ENCODE measurements at places on chromosomes 3 and 15.
A peak's percentile ranks its signal among the peaks of the same experiment; 100 is the strongest.

- no peak for DNase-seq
Measured at GRCh38 chr15:25391971-25392721, 46.7 kb downstream of the UBE3A start.

DNA sequence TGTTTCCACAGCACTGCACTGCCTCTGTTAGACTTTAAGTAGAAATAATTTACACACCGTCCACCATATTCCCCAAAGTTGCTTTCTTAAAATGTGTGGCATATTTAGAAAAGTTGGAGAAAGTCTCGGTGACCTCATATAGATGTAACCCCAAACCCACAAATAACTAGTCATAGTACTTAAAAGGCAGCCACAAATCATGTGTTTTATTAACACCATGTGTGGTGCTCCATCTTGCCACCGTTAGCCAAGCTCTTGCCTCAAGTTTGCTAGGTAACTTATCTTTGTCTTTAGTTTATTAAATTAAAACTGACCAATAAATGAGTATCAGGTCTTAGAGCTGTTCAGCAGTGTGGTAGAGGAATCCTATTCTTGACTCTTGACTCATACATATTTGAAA lies 257.9 kb downstream of the UBE2E2 start:
- DNase-seq, result no peak

DNA sequence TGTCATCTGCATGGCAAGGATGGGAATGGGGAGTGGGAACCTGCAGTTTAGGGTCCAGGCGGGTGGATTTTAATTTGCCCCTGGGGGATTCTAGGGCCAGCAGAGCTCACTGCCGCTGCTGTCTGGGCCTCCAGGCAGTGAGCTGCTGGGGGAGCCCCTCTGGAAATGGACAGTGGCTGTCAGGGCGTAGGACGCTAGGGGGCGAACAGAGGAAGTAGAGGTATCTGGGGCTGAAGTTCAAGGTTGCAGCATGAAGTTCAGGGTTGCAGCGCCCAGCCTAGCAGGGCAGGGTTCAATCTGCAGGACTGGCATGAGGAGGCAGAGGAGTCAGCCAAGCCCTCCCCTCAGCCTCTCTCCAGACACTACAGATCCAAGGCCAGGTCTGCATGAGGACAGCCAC lies 49.5 kb downstream of the APBA2 start:
- DNase-seq, result no peak

DNA sequence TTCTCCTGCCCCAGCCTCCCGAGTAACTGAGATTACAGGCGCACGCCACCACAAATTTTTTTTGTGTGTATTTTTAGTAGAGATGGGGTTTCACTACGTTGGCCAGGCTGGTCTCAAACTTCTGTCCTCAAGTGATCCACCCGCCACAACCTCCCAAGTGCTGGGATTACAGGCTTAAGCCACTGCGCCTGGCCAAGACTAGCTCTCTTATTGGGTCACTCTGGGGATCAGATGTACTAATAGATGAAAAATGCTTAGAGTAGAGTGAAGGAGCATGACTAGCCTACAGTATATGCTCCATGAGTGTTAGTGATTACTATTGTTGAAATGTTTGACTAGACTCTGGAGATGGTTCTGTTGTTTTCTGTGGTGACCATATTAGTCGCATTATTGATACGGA lies 21.8 kb downstream of the RARB start:
- DNase-seq, result no peak

DNA sequence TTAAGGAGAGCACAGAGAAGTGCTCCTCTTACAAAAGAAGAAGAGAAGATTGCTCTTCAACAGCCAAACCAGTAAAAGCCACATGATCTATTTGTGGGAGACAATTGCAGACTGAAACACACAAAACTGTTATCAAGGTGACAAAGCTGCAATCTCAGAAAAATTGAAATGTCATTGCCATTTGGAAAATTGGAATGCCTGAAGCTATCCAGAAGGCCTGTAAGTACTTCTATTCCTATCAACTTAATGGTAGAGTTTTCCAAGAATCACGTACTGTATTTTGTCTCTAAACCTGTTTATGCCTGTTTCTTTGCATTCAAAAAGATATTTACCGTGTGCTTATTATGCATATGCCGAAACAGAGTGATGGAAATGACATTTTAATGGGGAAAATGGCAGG lies 204.7 kb downstream of the GREM1 start:
- no peak for DNase-seq

DNA sequence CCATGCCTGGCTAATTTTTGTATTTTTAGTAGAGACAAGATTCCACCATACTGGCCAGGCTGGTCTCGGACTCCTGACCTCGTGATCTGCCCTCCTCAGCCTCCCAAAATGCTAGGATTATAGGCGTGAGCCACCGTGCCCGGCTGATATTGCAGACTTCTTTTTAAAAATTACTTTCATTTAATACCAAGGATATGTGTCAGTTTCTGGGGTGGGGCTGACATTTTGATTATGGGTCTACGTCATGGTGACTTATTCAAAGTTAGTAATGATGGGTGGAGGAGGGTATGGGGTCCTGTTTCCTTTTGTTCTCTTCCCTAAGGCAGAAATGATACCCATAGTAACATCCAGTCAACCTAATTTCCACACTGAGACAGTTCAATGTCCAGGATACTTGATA lies 34.7 kb downstream of the GBE1 start:
- no peak for DNase-seq

GRCh38 chr3:19775765-19776164 lies 158.3 kb downstream of the EFHB start:
- no peak for DNase-seq

DNA sequence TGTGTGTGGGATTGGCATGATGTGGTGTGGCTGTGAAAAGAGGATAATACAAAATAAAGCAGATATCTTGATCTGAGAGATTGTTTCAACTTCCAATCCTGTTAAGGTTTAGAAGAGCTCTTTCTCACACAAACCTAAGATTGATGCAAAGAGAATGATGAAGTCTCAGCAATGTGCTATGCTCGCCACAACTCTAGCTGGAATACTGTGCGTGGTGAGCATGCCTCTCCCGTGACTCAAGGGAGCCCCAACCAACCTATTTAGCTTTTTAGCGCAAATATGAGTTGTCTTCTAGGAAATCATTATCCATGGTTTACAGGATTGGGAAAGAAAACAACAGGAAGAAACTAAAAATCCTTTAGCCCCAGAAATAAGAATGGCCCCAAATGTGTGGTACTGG lies 28.5 kb downstream of the BTLA start:
- DNase-seq, result no peak

DNA sequence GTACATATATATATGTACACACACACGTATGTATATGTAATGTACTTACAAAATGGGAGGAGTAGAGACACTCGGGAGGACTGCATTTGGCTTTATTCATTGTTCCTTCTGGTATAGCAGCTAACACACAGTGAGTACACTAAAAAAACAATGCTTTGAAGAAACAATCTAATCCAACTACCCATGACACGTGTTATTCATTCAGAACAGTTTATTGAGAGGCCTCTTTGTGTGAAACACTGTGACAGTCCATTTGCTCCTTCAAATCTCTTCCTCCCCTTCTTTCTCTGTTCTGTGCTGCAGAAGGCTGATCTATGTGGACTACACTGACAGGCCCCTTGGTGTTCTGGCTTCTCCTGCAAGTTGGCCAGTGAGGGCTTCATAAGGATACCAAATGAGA lies 1075.9 kb upstream of the CFAP20DC start:
- DNase-seq, result no peak

GRCh38 chr15:52085299-52085698 lies 27.3 kb downstream of the BCL2L10 start:
- no peak for DNase-seq

- no peak for DNase-seq
Measured at GRCh38 chr15:90960298-90961091, 5.8 kb downstream of the RCCD1 start.

GRCh38 chr3:169327546-169328356 lies 335.8 kb downstream of the MECOM start:
- DNase-seq, result no peak

- DNase-seq, result no peak
Measured at GRCh38 chr3:187677604-187678003, 7.4 kb upstream of the SST start.

DNA sequence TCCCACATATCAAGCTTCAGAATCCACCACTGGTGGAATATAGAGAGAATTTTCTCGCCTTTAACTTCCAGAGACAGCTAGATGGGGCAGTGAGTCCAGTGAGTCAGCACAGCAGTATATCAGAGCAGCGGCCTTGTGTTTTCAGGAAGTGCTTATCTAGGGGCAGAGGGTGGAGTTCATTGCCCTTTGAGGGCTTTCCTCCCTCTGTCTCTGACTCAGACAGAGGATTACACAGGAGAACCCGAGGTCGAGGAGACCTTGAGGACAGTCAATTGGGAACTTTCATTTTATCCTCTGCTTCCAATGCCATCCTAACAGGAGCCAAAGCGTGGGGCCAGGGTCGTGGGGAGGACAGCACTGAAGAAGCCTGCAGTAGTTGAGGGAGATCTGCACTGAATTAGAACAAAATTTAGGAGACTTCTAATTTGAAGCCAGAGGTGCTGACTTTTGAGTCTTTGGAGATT lies 109.6 kb upstream of the UMPS start:
- DNase-seq, result peak; percentile 18

DNA sequence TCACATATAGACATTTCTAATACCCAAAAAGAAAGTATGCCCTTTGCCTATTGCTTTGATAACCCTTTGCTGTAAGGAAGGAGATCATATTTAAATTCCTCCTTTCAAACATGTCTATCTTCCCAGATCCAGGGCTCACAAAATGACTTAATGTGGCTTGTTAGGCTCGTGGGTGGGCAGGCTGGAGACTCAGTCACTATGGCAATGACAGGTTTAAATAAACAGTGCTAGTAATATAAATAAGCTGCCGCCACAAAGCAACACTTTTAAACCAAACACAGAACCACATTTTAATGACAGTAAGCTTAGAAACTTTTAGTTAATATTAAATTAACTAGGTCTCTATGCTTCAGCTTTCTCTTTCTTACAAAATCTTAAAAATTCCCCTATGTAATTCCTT lies 616.0 kb upstream of the NAALADL2 start:
- DNase-seq, result no peak

- DNase-seq, result no peak
Measured at GRCh38 chr15:61871926-61872522, 188.2 kb downstream of the VPS13C start.

GRCh38 chr3:167882057-167882667 lies 146.6 kb downstream of the SERPINI1 start:
- peak; percentile 15 for DNase-seq

- no peak for DNase-seq
Measured at GRCh38 chr3:58840949-58841348, 174.4 kb upstream of the FAM3D start.

GRCh38 chr3:38978729-38979128 lies 73.0 kb downstream of the SCN11A start:
- peak; percentile 68 for DNase-seq

DNA sequence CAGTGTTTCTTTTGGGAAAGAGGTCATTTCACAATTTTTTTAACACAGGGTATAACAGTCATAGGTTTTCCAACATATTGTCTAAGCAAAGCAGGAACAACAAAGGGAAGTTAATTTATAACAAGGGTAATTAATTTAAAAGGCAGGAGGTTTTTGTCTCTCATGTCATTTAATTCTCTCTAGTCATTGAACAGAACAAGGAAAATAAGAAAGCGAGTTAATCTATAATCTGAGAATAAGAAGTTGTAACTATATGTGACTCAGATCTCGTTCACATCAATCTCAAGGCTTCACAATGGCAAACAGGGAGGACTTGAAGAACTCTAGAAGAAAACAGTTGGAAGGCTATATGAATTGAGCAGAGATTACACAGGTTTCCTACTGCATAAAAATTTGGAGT lies 579.8 kb upstream of the CCDC54 start:
- DNase-seq, result no peak

GRCh38 chr3:108124337-108125152 lies 33.7 kb upstream of the CD47 start:
- DNase-seq, result peak; percentile 15

DNA sequence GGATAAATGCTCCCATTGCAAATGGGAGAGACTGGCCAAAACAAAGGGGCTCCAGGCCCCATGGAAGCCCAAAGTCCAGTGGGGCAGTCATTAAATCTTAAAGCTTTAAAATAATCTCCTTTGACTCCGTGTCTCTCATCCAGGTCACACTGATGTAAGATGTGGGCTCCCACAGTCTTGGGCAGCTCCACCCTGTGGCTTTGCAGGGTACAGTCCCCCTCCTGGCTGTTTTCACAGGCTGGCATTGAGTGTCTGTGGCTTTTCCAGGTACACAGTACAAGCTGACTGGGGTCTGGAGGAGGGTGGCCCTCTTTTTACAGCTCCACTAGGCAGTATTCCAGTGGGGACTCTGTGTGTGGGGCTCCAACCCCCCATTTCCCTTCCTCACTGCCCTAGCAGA lies 45.9 kb downstream of the NIPA2 start:
- DNase-seq, result no peak

GRCh38 chr15:45384700-45385099 lies 6.4 kb upstream of the GATM start:
- DNase-seq, result no peak

DNA sequence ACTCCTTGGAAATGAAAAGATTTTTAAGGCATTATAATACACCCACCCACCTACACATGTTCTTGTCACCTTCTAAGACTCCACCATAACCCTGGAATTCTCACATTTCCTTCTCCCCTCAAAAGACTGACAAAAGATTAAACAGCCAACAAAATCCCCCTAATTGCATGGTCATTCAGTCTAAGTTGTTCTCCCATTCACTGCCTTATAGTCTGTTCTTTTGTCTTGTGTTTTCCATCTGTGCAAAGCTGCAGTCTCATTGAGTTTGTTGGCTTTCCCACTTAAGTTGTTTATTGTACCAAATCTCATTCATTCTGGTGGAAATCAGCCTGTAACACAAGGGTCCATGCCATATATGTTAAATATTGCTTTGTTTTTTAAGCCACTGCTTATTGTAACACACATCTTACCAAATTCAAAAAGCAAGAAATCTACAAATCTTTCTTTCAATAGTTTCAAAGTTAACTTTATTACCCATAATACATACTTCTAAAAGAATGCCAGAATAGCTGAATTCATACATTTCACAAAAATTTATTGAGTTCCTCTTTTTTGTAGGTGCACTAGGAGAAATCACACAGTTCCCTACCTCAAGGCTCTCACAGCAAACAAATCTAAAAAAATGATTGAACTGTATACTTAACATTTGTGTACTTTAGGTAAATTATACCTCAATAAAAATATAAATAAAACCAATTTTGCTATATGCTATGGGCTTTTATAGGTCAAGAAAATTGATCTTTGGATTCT lies 2.4 kb upstream of the RCN2 start:
- DNase-seq, result no peak

GRCh38 chr3:98343647-98344507 lies 9.8 kb upstream of the OR5K4 start:
- peak; percentile 80 for DNase-seq

- DNase-seq, result no peak
Measured at GRCh38 chr3:42005401-42005800, 43.5 kb upstream of the ULK4 start.

GRCh38 chr15:48796521-48796920 lies 14.3 kb downstream of the CEP152 start:
- DNase-seq, result no peak

GRCh38 chr3:169964176-169964575 lies 2.4 kb upstream of the SEC62 start:
- DNase-seq, result no peak
